CD4-positive, alpha-beta T cell treated with Interleukin-12 subunit alpha and Interleukin-12 subunit beta, for 1 hour (primary cell): ENCODE measurements at places on chromosomes 2 and 18.

DNA sequence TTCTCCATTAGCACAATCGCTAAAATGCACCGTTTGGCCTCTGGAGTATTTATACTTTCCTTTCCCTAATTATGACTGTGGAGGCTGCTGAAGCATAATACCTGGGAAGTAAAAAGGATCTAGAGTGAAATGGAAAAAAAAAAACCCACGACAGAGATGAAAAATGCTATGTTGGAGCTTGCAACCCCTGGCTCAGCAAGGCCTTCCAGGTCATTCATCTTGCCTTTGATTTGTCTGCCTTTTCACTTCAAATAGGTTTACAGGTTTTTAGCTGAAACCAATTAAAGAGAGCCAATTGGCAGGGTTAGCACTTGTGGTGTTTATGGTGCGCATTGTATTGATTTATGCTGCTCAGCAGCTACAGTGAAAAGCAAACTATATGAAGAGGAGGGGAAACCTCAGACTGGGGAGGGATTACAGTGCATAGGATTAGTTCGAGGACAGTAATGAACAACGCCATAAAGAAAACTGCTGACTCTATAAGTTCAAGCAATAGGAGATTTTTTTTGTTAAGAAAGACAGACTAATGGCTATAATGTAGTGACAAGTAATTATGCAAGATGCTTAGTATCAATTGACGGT lies 347.9 kb downstream of the MEIS1 start:
- no peak for DNase-seq

- no peak for DNase-seq
Observed at GRCh38 chr2:225495706-225496105, 96.2 kb downstream of the NYAP2 start.

- no peak for DNase-seq
Observed at GRCh38 chr2:68512326-68512725, 44.9 kb downstream of the APLF start.

- DNase-seq = no peak
Observed at GRCh38 chr2:10764096-10764785, 42.8 kb downstream of the ATP6V1C2 start.

GRCh38 chr18:7532942-7533341 lies 34.2 kb upstream of the PTPRM start:
- DNase-seq = no peak

GRCh38 chr18:48739266-48740067 lies 200.6 kb downstream of the CTIF start:
- DNase-seq = no peak

DNA sequence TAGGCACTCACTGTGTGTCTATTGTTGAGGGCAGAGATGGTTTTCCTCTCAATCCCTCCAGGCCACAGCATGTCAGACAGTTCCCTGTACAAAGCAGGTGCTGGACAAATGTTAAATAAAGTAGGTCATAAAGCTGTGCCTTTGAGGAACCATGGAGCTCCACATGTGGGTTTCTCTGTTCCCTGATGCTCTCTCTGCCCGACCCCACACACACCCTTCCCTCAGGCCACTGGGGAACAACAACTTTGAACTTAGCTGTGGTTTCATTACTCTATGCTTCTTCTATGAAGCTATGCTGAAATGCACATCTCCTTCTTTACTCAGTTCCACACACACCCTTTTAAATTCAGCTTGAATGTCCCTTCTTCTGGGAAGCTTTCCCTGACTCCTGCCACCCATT lies 415.3 kb downstream of the HRH4 start:
- no peak for DNase-seq

DNA sequence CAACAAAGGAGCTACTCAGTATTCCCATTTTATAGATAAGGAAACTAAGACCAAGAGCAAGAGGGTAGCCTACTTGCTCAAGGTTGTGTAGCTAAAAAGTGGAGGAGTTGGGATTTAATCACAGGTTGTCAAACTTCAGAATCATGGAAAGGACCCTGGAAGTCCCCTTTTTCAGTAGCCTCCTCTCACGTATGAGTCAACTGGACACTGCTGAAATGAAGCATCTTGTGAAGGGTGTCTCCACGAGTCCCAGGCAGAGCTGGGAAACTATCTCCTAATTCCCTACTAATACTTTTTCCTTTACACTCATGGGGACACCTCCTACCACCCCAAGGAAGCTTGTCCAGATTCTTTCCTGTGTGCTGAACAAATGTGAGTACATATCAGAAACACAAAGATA lies 155.8 kb downstream of the RHBDD1 start:
- no peak for DNase-seq

DNA sequence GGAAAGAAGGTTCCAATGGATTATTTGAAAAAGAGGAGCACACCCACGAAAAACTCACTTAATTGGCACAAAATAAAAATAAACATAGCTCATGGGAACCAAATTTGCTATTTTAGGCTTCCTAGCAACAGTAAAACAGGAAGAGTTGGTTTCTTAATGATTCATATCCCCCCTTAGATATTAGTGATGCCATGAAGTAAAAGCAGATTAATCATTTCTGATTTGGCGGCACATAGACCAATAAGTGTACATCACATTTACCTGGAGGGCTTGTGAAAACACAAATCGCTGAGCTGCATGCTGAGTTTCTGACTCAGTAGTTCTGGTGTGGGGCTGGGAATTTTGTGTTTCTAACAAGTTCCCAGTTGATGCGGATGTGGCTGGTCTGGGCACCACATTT lies 260.4 kb downstream of the SLC4A3 start:
- no peak for DNase-seq

DNA sequence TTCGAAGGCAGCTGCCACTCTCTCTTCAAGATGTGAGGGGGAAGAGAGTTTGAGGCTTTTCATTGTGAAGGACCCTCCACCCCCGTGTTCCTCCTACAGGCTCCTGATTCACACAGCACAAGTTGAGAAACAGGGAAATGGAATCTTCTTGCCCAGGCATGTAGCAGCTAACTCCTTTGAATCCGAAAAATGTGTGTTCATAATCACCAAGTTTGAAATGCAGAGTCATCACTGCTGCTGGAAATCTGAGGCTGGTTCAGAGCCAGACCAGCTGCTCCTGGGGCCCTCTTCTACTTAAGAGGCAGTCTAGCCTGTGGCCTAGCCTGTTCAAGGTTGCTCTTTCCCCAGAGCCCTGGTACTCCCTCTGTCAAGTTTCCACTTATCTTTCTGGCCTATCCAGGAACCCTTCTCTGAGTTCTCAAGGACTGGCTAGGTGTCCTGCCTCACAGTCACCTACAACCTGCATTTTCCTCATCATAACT lies 166.4 kb downstream of the TMEM247 start:
- DNase-seq = no peak

DNA sequence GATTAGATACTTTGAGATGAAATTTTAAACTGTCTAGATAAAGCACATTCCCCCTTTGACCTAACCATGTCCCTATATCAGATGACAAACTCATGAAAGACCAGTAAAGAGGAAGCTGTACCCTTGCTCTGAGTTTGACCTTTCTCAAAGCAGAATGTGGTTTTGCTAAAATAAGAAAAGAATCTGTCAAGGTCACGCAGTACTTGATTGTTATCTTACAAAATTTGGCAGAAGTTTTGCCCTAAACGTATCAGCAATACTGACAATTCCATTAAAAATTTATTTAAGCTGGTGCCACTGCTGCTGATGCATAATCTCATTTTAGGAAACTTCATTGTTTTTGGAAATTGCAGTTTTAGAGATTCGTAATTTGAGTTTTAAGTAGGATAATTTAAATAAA lies 31.2 kb upstream of the GALM start:
- no peak for DNase-seq

- no peak for DNase-seq
Observed at GRCh38 chr2:64650722-64651338, 2.9 kb downstream of the SERTAD2 start.

DNA sequence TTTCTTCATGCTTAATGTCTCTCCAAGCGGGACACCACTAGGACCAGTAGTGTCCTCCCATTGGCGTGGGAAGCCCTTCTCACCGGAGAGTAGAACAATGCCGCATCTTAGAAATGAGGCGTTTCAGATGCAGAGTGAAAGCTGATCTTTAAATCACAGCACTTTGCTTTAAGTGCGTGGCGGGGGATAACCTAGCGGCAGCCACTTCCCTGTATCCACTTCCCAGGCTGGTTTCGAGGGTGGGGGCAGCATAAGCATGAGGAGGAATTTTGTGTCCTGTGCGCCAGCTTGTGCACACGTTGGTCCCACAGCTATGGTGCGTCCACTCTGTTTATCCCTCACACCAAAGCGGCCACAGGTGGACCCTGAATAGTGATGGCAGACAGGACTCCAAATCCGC lies 63.1 kb downstream of the MBP start:
- no peak for DNase-seq

DNA sequence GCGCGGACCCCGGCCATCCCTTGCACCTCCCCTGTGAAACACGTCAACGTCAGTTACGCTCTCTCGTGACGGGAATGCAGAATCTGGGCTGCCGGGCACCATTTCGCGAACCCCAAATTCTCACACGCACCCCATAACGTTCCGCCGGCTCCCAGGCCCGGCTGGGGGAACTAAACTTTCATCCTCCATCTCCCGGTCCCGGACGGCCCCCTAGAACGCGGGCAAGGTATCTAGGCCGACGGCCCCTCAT lies 544 bp downstream of the DNAJC27 start:
- DNase-seq = no peak

GRCh38 chr2:114735126-114735525 lies 292.7 kb downstream of the DPP10 start:
- DNase-seq = no peak

GRCh38 chr2:203360833-203361430 lies 32.7 kb downstream of the ABI2 start:
- DNase-seq = no peak

GRCh38 chr2:122156176-122156890 lies 400.9 kb downstream of the TSN start:
- DNase-seq = no peak

GRCh38 chr2:227079726-227080125 lies 84.3 kb downstream of the COL4A4 start:
- no peak for DNase-seq

GRCh38 chr2:38723173-38723572 lies 28.0 kb downstream of the SRSF7 start:
- DNase-seq = no peak

DNA sequence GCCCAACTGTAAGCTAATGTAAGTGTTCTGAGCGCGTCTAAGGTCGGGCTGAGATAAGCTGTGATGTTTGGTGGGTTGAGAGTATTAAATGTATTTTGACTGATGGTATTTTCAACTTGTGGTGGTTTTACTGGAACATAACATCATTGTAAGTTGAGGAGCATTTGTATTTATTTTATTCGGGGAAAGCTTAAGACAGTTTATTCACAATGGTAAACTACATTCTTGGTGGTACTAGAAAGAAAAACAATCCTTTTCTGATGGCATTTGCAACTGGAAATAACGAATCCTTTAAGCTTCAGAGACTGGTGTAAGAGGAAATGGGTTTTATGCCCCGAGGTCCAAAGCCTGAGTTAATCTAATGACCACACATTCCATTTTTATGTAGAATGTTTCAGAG lies 283.3 kb upstream of the NETO1 start:
- DNase-seq = no peak

GRCh38 chr18:417495-417894 lies 83.0 kb downstream of the COLEC12 start:
- no peak for DNase-seq

DNA sequence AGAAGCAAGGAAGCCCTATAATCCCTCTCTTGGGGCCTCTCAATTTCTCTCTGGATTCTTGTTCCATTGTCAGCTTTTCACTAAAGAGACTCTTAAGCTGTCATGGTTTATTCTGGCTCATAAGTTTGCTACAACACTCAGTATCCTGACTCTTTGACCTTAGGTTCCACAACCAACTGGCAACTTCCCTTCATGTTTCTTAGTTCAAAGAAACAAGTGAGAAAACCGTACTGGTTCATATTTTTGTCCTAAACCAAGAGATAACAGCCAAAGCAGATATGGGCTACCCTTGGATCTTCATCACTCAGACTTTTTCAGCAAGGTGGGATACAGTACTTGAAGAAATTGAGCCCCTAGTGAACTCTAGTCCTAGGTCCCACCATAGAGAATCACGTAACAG lies 109.9 kb upstream of the CRIM1 start:
- DNase-seq = no peak

- no peak for DNase-seq
Observed at GRCh38 chr2:208386541-208386940, 20.1 kb upstream of the PTH2R start.

DNA sequence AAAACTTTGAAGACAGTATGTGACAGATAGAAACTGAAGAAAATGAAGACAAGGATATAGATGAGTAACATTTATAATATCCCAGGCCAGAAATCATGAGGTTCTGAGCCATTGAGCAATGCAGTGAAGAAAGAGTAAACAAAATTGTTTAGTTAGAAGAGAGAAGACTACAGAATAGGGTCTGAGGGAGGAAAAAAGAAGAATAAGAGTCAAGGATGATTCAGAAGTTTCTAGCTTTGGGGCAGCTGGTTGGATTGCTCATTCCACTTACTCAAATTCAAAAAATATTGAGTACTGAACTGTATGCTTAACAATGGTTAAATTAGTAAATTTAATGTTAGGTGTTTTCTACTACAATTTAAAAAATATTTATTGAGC lies 155.0 kb upstream of the OTX1 start:
- DNase-seq = no peak

DNA sequence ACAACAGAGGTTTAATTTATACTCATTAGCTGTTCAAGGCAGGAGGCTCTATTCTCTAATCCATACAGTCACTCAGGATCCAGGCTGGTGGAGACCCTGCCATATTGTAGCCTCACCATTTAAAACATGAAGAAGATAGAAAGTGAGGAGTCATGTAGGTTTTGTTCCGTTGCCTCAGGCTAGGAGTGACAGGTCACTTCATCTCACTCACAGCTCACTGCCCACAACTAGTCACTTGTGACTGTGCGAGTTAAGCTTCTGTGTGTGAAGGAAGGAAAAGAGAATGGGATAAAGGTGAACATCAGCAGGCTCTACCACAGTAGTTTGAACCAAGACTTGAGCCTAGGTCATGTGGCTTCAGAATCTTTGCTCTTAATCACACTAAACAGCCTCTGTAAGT lies 9.0 kb upstream of the IGFBP2 start:
- DNase-seq = no peak

GRCh38 chr2:28148566-28148965 lies 244.1 kb upstream of the FOSL2 start:
- DNase-seq = no peak

DNA sequence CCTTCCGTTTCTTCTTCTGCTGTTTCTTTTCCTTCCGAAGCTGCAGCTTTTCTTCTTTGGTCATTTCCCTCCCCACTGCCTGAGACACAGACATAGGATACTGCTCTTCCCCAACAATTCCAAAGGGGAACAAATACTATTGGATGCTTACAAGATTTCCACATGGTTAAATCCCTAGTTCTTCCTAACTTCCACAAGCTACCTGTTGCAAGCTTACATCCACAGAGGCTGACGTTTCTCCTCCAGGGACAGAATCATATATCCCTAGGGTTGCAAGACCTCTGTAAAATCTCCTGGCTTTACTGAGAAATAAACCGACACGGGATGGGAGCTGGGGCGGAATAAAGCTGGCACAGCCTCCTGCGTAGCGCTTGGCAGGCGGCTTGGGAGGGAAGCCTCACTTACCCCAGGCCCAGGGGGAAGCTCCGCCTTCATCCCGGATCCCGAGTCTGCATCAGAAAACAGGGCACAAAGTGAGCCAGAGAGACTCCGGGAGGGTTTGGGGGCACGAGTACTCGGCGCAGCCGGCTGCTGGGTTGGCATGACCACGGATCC lies 590 bp downstream of the EIF2B4 start:
- DNase-seq = no peak
